ENCODE measurements at places on chromosomes 2 and 18. TPM values are rescaled to one million over a fixed set of nuclear protein-coding genes. Genes with fewer than 3 reads are reported as not detected.
A peak's percentile ranks its signal among the peaks of the same experiment; 100 is the strongest.

DNA sequence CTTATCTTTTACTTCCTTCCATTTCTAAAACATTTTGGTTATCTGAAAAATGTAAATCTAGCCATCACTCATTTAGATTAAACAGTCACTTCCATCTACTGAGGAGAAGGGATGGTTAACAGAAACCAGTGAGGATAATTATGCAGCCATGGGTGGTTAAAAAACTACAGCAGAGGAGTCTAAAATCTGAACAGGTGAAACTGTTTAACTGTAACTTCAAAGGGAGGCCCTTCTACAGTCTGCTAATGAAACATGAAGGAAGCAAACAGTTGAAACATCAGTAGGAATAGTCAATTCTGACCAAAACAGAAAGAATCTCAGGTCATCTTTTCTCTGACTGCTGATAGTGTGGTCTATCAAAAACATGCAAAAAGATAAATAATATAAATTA, 71.0 kb downstream of the DTNB start:
- H3K36me3 ChIP-seq: no peaks in the 10 kb centered on the region
- H3K4me3 ChIP-seq: no peak overlapping the region
- H3K27ac ChIP-seq: no peak overlapping the region
- no peak for DNase-seq
- H3K4me1 ChIP-seq: no peaks in the 10 kb centered on the region
- no peaks in the 10 kb centered on the region for H3K27me3 ChIP-seq

GRCh38 chr2:160213511-160213910, 13.4 kb upstream of the ITGB6 start:
- peaks cover 5% of the 10 kb centered on the region for H3K27me3 ChIP-seq
- H3K4me1 ChIP-seq: peaks cover 6% of the 10 kb centered on the region
- H3K27ac ChIP-seq: no peak overlapping the region
- H3K36me3 ChIP-seq: peaks cover 5% of the 10 kb centered on the region
- no peak for DNase-seq

DNA sequence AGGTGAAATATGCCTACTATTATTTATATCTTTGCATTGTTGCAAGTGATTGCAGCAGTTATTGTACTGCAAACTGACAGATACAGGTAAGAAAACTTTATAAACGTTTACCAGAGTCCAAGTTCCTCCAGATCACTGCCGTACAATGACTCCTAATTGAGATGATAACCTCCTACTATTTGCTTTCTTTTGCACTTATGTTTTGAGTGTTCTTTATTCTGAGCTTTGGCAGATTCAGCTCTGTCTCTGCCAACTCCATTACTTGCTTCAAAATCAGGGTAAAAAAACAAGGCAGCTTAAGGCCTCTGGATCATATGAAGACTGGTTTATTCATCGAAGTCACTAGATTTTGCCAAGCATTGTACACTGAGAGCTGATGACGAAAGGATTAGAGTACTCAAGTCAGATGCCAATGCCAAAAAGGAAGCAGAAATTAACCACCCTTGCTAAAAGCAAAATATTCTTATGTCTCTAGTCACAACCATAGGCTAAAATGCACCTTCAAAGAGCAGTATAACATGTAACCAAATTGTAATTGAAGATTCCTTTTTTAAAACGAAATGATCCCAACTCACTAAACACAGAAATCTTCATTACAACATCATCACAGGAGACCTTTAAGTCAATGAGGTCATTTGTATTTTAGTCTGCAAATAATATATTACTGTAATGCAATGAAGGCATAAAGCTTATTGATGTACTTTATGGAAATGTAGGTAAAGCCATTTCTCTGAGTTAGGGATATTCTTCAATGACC, 10.5 kb upstream of the IKZF2 start:
- DNase-seq: no peak
- H3K27me3 ChIP-seq: no peaks in the 10 kb centered on the region
- no peaks in the 10 kb centered on the region for H3K36me3 ChIP-seq
- no peaks in the 10 kb centered on the region for H3K4me1 ChIP-seq
- no peak overlapping the region for H3K4me3 ChIP-seq

DNA sequence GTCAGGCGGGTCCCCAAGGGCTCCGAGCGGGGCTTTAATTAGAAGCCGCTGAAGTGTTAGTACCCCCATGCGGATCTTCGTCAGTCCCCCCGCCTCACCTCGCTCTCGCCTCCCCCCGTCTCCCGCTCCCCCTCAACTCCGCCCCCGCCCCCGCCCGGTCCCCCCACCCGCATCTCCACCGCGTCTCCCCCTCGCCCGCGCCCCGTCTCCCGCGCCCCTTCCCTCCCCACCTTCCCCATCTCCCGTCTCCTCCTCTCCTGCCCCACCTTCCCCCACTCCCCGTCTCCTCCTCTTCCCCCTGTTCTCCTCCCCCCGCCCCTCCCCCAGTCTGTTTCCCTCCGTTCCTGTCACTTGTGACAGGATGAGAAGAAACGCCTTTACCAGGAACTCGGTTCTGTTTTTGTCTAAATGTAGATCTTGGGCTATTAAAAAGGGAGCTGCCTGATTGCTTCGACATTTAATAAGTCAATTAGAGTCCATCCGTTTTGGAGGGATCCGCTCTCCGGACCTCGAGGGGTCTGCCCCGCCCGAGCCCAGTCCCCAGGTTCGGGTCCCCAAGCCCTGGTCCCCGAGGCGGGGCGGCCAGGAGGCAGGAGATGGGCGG, 969 bp upstream of the ALKAL2 start:
- H3K27me3 ChIP-seq: peaks cover 12% of the 10 kb centered on the region
- H3K4me1 ChIP-seq: peaks cover 3% of the 10 kb centered on the region
- DNase-seq: peak; percentile 32
- no peak overlapping the region for H3K4me3 ChIP-seq
- H3K27ac ChIP-seq: no peak overlapping the region
- H3K36me3 ChIP-seq: no peaks in the 10 kb centered on the region

Gene SIX3
- total RNA-seq: 0.86 TPM

DNA sequence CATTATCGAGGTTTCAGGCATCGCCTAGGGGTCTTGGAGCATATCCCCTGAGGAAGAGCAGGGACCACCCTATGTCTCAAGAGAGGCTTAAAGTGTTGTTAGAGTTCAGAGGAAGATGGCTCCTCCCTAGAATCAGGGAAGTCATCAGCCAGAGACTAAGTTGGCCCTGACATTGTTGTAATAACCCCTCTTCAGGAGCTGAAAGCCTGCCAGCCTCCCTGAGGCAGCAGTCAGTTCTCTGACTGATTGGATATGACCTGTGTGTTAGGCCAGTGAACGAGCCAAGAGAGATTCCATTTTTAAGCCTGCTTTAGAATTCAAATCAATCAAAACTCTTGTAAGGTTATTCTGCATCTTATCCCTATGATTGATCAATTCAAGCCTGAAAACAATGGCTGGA, 34.9 kb downstream of the ARHGAP28 start:
- peaks cover 8% of the 10 kb centered on the region for H3K4me1 ChIP-seq
- no peak overlapping the region for H3K27ac ChIP-seq
- peaks cover 2% of the 10 kb centered on the region for H3K27me3 ChIP-seq
- DNase-seq: no peak
- H3K4me3 ChIP-seq: no peak overlapping the region

GRCh38 chr18:56443166-56443907, 195.1 kb downstream of the TXNL1 start:
- H3K27ac ChIP-seq: no peak overlapping the region
- no peaks in the 10 kb centered on the region for H3K4me1 ChIP-seq
- DNase-seq: no peak
- H3K27me3 ChIP-seq: no peaks in the 10 kb centered on the region
- H3K36me3 ChIP-seq: no peaks in the 10 kb centered on the region

GRCh38 chr2:12501469-12502158, 215.1 kb upstream of the TRIB2 start:
- H3K27ac ChIP-seq: no peak overlapping the region
- DNase-seq: no peak

Gene DPP10
- 15.1 TPM for total RNA-seq

DNA sequence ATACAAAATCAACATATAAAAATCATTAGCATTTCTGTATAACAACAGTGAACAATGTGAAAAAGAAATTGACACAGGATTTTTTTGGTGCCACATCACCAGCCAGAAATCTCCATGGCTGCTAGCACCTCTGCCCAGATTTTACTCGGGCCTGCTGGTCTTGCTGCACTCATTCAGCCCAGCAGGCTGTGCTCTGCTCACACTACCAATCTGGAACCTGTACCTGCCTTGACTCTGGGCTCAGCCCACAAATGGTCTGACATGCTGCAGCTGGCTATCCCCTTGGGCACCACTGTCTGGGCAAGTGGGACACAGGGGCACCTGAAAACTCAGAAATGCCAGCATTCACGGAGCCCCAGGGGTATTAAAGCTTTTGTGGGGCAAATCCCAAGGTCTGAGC, 392.5 kb upstream of the NRXN1 start:
- H3K4me1 ChIP-seq: no peaks in the 10 kb centered on the region
- H3K27ac ChIP-seq: no peak overlapping the region
- DNase-seq: peak; percentile 21
- H3K27me3 ChIP-seq: no peaks in the 10 kb centered on the region
- no peak overlapping the region for H3K4me3 ChIP-seq

- H3K27ac ChIP-seq: no peak overlapping the region
- no peak for DNase-seq
- no peaks in the 10 kb centered on the region for H3K36me3 ChIP-seq
Measured at GRCh38 chr18:21820033-21820810, 79.6 kb downstream of the MIB1 start.

GRCh38 chr2:230153390-230153976, 66.3 kb downstream of the SP110 start:
- peaks cover 3% of the 10 kb centered on the region for H3K27me3 ChIP-seq
- no peak for DNase-seq
- no peaks in the 10 kb centered on the region for H3K4me1 ChIP-seq
- H3K27ac ChIP-seq: no peak overlapping the region
- H3K4me3 ChIP-seq: no peak overlapping the region

DNA sequence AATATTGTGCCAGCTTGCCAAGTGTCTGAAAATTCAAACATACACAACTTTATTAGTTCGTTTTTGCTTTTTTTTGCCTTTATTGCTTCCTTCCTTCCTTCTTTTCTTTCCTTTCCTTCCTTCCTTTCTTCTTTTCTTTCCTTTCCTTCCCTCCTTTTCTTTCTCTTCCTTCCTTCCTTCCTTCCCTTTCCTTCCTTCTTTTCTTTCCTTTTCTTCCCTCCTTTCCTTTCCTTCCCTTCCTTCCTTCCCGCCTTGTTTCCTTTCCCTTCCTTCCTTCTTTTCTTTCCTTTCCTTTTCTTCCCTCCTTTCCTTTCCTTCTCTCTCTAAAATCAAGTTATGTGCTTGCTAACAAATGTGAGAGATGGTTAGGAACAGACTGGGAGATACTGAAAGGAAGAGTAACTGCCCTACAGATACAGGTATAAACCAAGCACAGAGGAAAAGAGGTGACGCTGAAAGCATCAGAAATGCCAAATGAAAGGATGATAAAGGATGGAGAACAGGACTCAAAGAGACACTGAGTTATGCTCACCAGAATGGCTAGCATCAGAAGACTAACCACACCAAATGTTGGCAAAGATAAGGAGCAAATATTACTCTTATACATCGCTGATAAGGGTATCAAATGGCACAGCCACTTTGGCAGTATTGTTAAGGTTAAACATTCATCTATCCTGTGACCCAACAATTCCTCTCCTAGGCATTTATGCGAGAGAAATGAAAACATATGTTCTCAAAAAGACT, 151.6 kb downstream of the MREG start:
- H3K27me3 ChIP-seq: no peaks in the 10 kb centered on the region
- no peak for DNase-seq
- no peaks in the 10 kb centered on the region for H3K4me1 ChIP-seq
- peaks cover 4% of the 10 kb centered on the region for H3K36me3 ChIP-seq
- no peak overlapping the region for H3K4me3 ChIP-seq

GRCh38 chr2:191262436-191262835, 17.2 kb downstream of the MYO1B start:
- H3K27ac ChIP-seq: no peak overlapping the region
- peaks cover 30% of the 10 kb centered on the region for H3K4me1 ChIP-seq
- no peak overlapping the region for H3K4me3 ChIP-seq
- H3K27me3 ChIP-seq: no peaks in the 10 kb centered on the region
- H3K36me3 ChIP-seq: no peaks in the 10 kb centered on the region

- H3K27ac ChIP-seq: no peak overlapping the region
- peaks cover 5% of the 10 kb centered on the region for H3K4me1 ChIP-seq
- no peak for DNase-seq
- H3K27me3 ChIP-seq: peaks cover 3% of the 10 kb centered on the region
Measured at GRCh38 chr18:50518787-50519546, 40.9 kb upstream of the MAPK4 start.

DNA sequence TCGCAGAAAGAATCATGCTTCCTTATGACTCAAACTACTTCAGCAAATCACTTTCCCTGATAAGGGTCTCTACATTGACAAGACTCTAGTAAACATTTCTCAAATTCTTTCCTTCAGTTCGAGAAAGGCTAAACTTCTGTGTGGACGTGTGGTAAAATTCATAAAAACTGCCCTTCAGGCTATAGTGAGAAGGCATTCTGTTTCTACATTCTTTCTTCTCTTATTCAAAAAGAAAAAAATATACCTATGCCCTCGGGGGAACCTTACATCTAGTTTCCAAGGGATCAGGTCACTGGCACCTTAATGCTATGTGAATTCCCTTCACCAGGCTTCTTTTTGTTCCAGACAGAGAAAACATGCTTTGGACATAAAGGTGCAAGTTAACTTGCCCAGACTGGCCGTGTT, 4.9 kb downstream of the VIT start:
- H3K27me3 ChIP-seq: no peaks in the 10 kb centered on the region
- no peak overlapping the region for H3K27ac ChIP-seq
- no peak overlapping the region for H3K4me3 ChIP-seq
- peaks cover 6% of the 10 kb centered on the region for H3K4me1 ChIP-seq

Gene INHA
- not detected for total RNA-seq

GRCh38 chr2:126657148-126657635, 1.2 kb downstream of the GYPC start:
- H3K4me3 ChIP-seq: peak overlapping the region; percentile 87
- no peaks in the 10 kb centered on the region for H3K36me3 ChIP-seq
- H3K27me3 ChIP-seq: peaks cover 5% of the 10 kb centered on the region
- DNase-seq: no peak

Gene LCT
- not detected for total RNA-seq

DNA sequence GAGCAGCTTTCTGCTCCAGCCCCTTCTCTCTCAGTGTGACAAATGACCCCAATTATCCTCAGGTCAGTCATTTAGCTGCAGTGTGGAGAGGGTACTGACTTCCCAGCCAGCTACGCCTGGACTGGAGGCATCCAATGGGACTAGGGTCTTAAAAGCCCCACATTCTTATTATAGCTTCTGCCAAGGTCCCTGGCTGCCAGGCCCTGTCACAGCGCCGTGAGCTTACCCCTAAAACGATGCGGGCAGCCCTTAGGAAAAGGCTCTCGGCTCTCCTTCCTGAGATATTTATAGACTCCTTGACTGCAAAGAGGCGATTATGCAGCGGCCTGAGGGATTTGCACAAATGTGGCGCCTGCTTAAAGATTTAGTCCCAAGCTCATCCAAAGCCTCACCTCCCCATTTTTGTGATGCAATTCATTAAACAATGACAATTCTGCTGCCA, 69.2 kb upstream of the EDAR start:
- peaks cover 2% of the 10 kb centered on the region for H3K27me3 ChIP-seq
- H3K4me1 ChIP-seq: peaks cover 15% of the 10 kb centered on the region
- H3K27ac ChIP-seq: no peak overlapping the region
- H3K36me3 ChIP-seq: no peaks in the 10 kb centered on the region
